ENCODE measurements at places on chromosomes 6 and 20.

- DNase-seq: no peak
These were observed 50.2 kb downstream of the RREB1 start for GRCh38 chr6:7157752-7158616.

DNA sequence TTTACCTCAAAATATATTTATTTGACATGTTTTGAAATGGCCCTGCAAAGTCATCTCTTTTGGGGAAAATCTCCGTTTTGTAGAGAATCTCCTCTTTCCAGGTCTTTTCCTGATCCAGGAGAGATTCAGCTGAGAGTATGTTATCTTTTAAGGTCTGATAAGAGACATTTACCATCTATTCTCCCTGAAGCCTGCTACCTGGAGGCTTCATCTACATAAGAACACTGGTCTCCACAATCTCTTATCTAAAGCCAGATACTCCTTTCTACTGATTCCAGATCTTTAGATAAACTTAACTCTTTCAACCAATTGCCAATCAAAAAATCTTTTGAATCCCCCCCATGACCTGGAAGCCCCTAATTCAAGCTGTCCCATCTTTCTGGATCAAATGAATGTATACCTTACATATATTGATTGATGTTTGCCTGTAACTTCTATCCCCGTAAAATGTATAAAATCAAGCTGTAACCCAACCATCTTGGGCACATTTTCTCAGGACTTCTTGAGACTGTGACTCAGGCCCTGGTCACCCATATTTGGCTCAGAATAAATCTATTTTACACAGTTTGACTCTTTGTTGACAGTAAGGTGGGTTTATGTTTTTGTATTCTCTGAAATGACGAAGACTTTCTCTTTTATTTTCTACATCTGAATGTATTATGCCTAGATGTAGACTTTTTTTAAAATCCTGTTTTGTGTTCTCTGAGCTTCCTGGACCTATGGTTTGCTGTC is 95.5 kb downstream of the ECT2L start:
- no peak for DNase-seq

DNA sequence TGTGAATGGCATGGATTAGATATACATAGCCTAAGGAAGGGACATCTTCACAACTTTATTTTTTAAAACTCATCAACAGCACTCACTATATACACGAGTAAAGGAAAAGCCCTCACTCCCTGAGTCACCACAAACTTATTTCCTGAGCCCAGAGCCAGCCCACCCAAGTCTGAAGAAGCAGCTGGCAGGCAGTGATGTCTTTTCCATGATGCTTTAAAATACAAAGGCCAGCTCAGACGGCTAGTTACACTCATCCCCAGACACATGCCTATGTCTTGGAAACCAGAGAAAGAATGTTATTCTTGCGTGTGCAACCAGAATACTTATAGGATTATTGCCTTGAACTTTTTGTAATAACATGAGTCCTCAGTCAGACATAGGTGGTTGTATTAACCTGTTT is 114.4 kb downstream of the ADGRG6 start:
- DNase-seq: peak; percentile 90

- DNase-seq: peak; percentile 27
These were observed 34.0 kb downstream of the KIF25 start for GRCh38 chr6:168031411-168031971.

- no peak for DNase-seq
These were observed 23.4 kb downstream of the SLC17A5 start for GRCh38 chr6:73630401-73630800.

- no peak for DNase-seq
These were observed 84.4 kb downstream of the WASF1 start for GRCh38 chr6:110095101-110095500.

DNA sequence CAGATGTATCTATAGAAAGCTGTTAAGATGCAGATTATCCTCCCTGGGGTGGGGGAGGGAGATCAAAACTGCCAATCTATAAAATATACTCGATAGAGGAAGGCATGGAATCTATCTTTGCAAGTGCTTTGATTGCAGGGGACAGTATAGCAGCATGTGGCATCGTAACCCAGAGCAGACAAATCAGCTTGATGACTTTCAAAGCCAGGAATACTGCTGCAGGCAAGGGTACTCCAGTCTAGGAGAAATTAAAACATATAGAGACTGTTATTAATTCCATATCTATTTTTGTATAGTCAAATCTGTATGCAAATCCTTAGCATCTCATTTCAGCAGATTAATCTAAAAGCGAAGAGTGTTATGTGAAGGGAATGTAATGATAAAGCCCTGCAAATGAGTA is 159.4 kb downstream of the MMS22L start:
- no peak for DNase-seq

- no peak for DNase-seq
These were observed 227.2 kb upstream of the ASCC3 start for GRCh38 chr6:101108286-101108685.

DNA sequence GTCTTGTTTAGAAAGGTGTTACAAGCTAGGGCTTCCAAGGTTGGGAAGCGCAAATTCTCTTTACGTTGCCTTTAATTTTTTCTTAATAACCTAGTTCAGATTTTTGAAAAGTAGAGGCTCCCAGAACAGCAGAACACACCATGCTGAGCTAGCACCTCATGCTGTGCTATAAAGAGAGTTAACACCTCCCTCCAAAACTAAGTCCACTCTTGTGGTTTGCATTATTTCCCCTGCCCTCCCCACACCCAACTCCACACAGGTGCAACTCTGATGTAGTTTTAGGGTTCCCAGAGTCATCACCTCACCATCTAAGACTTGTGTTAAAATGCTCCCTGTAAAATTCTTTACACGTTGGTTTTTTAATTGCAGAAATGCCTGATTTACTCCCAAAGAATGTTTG is 459.4 kb upstream of the JARID2 start:
- DNase-seq: no peak

GRCh38 chr6:42136508-42137193 is 5.8 kb downstream of the C6orf132 start:
- peak; percentile 42 for DNase-seq

DNA sequence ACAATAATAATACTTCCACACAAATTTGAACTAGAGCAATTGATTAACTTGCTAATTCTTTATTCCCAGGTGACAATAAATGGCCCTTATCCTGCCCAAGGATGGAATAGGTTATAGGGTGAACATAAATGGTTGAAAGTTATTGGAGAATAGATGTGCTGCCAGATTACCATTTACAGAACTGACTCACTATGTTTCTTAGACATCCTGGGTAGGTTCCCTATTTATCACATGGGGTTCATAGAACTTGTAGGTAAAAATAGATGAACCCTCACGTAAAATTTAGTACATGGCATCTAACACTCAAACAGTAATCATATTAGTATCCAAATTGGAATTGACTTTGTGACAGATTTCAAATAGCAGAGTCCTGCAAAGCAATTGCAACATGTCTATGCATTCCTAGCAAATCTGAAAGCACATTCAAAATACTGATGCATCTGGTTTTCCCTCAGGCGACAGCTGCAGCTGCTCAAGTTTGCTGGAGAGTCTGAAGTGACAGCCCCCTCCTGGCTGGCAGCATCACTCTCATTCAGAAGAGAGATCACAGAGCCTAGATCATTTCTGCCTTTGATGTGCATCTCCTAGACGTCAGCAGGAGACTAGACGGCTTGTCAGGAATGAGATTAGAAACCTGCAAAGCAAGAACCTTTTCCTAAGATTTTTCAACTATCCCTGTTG is 80.2 kb upstream of the RNF217 start:
- peak; percentile 24 for DNase-seq

DNA sequence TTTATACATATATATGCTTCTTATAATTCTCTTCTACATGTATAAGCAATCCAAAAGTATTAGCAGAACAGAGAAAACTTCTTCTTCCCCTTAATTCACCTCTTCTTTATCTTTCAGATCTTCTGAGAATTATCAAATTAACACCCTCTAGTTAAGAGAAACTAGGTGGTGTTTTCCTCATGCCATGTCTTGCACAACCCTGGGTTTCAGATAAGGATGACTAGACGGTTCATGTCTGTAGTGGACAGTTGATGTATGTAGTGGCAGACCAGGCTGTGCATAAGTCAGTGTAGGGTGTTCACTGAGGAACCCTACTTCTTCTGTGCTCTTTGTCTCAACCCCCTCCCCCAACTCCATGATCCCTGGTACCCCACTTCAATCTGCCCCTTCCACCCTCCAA is 187.3 kb downstream of the SAMD5 start:
- no peak for DNase-seq

DNA sequence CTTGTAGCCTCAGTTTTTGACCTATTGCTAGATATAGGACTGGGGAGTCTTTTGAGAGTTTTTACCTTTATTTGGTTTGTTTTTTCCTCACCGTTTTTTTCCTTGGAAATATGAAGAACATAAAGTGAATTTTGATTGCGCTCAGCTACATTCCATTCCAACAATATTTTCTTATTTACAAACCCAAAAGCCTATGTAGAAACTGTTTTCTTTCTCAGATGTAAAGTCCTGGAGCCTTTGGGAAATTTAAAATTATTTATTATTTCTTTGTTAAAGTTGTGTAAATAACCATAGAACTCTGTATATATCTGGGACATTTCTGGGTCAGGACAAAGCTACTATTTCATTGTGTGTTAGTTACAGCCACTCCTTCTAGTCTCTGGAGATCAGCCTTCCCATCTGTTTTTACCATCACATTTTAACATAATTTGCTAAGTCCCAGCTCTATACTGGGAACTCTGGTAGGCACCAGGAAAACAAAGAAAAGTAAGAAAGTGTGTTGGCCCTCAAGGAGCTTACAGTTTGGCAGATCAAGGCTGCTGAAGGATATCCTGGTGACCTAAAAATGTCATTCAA is 68.8 kb downstream of the JAG1 start:
- no peak for DNase-seq

GRCh38 chr6:105273589-105273988 is 93.8 kb upstream of the POPDC3 start:
- no peak for DNase-seq

- DNase-seq: no peak
These were observed 25.7 kb downstream of the ZFAND3 start for GRCh38 chr6:37845026-37845911.

GRCh38 chr20:63473555-63474449 is 1.3 kb upstream of the KCNQ2 start:
- no peak for DNase-seq

- no peak for DNase-seq
These were observed 21.2 kb downstream of the PEX3 start for GRCh38 chr6:143471822-143472221.

GRCh38 chr6:102026649-102027048 is 633.1 kb downstream of the GRIK2 start:
- no peak for DNase-seq

DNA sequence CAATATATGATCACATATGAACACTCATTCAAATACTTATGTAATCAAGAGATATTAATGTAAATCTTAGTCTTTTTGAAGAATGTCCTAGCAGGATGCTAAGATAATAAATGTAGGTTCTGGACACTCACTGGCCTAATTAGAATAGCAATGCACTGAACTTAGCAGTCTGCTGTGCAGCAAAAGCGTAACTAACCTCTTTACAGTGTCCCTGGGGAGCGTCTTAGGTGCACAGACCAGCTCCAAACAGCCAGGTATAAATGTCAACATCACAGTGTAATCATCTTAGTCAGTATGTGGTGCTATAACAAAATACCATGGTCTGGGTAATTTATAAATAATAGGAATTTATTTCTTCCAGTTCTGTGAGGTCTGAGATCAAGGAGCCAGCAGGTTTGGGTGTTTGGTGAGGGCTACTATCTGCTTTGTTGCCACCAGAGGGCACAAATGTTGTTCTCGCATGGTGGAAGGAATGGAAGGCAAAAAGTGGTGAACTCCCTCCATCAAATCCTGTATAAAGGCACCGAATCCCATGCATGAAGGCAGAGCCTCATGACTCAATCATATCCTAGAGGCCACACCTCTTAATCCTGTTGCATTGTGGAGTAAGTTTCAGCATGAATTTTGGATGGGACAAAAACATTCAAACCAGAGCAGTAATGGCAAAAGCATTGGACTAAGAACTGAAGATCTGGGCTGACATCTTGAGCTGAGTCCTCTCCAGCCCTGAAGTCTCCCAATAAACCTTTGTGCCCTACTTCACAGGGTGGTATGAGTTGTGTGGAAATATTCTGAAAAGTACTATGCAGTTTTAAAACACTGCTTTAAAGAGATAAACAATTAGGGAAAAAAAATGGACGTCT is 41.8 kb upstream of the FOXO3 start:
- no peak for DNase-seq

- DNase-seq: no peak
These were observed 123.3 kb upstream of the MLN start for GRCh38 chr6:33927112-33927511.

DNA sequence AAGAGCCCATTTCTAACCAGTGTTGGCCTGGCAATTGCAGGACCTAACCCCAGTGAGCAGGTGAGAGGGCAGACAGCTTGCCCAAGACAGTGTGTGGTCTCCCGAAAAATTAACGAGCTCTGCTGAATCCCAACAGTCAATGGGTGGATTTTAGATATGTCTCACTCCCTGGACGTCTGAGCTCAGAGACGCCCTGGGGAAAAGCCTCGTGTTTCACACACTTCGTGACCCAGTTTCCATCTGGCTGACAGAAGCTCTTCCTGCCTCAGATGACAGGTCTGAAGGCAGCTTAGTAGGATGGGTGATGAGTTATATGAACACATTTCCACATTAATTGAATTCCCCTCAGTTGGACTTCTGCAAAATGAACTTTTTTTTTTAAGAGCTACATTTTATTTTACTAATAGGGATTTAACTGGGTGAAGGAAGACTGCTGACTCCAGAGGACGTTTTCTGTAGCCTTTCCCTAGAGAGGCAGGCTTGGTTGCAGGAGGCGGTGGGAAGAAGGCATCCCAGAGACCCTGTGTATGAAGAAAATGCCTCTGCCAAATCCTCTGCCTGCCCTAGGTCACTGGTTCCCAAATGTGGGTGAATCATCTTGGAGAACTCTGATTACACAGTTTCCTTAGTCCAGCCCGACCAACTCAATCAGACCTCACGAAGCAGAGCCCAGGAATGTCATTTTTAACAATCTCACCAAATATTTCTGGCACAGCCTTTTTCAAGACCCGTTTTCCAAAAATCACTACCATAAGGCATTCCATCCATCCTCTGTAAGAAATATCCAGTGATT is 71.7 kb upstream of the LY86 start:
- no peak for DNase-seq

DNA sequence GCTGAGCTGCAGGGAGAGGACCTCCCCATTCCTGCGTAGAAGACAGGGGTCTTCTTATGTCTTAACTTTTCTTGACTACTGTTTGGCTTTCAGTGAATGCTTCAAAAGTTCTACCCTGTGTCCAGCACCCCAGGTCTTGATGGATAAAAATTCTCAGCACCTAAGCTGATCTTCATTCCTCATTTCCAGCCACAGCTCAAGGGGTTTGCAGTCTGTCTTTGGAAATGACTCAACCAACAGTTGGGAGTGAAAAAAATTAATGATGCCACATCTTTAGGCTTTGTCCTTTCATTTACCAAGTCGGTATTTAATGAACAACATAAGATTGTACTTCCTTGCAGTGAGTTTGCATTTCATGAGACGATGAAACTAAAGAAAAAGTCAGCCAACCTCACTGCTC is 40.3 kb downstream of the PRDM1 start:
- DNase-seq: no peak
